ENCODE measurements at places on chromosomes 3 and 15.

GRCh38 chr3:71050166-71050537 is 533.4 kb downstream of the FOXP1 start:
- no peak for DNase-seq

DNA sequence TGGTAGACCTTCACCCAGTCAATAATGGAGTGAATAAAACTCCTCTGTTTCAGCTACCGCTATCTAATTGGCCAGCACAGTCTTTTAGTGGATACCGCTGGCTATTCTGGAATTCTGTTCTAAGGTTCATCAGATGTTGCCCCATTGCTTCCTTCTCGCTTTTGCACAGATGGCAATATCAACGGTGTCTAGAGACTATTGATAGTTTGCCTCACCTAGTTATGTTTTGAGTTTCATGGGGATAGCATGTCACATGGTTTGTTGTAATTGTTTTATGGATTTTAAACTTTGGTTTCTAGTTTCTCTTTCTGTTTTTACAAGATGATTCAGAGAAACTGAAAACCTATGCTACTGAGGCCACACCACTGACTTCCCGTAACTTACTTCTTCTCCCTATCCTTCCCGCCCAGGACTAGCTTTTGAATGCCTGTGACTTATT is 2.0 kb downstream of the XRN1 start:
- peak; percentile 80 for DNase-seq

DNA sequence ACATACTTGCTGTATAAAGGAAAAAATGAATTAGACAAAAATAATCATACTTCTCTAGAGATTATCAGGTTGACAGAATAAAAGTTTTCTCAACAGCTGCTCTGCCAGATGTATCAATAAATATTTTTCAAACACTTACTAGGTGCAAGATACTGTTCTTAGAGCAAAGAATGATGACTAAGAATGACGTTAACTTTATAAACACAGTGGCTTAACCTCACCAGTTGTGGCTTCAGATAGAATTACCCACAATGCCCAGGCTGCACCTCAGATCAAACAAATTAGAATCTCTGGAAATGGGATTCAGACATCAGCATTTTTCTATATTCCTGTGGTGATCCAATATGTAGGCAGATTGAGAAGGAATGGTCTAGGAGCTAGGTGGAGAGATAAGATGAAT is 422.4 kb upstream of the ATP11B start:
- DNase-seq, result no peak

DNA sequence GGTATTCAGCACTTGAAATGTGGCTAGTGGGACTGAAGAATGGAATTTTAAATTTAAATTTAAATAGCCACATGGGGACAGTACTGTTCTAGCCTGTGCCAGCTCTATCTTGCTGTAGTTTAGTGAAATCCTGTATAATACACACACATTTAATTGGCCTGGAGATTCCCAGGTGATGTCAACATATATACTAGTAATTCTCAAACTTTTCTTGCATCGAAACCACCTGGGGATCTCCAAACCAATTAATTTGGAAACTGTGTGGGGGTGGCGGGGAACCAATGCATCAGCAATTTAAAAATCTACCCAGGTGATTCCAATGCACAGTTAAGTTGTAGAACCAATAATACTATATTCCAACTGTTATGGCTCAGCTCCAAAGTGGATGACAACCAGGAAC is 228.9 kb upstream of the MRPL3 start:
- peak; percentile 63 for DNase-seq

- no peak for DNase-seq
Observed at GRCh38 chr3:153252963-153253362, 90.9 kb downstream of the RAP2B start.

DNA sequence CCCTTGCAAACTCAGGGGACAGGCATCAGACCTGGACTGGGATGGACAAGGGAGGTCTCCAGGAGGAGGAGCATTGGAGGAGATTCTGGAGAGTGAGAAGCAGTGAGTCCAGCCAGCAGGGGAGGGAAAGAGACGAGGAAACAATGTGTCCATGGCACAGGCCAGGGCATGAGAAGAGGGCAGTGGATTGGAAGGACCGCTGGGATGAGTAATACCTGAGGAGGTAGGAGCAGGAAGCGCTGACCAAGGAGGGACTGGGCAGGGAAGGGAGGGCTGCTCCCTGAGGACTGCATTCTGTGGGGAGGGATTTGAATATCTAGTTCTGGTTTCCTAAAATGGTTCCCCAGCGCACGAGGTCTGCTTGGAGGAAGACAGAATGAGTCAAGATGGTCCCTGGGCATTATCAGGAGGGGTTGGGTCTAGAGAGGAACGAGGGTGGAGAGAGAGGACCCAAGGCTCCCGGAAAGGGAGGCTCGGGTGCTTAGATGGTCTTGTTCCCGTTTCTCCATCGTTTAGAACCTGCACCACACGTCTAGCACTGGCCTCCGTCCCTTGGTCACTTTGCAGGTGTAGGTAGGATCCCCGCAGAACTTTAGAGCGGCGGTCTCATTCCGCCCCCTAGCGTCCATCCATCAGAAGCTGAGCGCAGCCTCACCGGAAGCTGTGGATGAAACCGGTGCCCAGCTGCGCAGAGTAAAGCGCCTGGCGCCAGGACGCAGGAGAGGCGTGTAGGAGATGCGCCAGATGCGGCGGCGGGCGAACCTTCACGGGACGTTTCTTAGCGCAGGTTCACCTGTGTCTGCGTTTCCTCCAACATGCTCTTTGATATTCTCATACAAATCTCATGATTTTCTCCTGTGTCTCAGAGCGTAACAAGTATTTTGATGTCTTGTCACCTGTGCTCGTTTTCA is 190.7 kb upstream of the NDN start:
- DNase-seq, result peak; percentile 62

GRCh38 chr3:185297867-185298266 is 44.0 kb upstream of the EHHADH start:
- no peak for DNase-seq

DNA sequence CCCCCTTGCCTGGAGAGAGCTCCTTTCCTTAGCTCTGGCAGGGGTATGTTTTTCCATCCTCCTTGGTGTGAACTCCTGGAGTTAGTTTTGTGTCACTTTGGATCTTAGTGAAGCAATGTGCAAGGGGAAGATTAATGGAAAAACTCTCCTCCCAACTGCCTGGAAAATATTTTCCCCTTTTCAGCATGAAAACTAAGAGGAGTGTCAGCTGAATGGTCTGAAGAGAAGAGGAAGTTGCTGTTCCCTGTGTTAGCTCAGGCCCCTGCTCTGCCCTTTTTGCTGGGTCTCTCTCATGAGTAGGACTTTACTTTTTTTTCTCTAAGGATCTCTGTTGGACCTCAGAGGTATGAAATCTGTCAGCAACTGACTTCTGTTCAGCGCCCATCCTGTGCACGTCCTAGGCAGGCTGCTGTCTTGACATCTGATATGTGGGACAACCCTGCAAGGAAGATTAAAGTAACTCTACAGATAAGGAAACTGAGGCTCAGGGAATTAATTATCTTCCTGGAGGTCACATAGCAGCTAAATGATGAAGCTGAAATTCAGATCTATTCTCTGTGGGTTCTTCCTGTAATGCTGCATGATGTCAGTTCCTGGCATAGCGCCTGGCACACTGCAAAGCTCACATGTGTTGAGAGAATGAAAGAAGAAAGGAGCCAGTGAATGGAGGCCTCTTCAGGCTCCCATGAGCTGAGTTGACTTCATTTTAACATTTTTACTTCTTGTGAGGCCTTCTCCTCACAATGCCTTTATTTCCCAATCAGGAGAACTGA is 109.7 kb upstream of the GALNT15 start:
- DNase-seq, result no peak

DNA sequence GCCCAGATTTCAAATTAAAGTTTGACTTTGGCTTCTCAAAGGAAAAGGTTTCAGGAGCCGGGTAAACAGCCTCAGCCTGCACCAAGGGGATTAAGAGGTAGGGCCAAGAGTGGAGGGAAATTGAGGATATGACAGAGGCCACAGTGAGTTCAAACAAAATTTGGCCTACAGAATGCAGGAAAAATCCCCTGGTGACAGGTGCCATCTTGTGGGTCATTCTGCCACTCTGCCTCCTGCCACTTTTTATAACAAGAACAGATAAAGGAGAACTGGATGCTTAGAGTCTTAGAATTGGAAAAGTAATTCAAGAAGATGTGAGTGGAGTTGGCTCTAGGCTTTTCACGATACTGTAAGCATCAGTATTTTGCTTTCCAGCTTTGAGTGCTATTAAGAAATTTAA is 253.2 kb downstream of the NR2F2 start:
- DNase-seq, result no peak

GRCh38 chr3:63467392-63467791 is 185.1 kb upstream of the SNTN start:
- no peak for DNase-seq

GRCh38 chr3:118641608-118642007 is 393.0 kb downstream of the IGSF11 start:
- DNase-seq, result no peak

- no peak for DNase-seq
Observed at GRCh38 chr15:72933976-72934375, 118.3 kb upstream of the NEO1 start.

DNA sequence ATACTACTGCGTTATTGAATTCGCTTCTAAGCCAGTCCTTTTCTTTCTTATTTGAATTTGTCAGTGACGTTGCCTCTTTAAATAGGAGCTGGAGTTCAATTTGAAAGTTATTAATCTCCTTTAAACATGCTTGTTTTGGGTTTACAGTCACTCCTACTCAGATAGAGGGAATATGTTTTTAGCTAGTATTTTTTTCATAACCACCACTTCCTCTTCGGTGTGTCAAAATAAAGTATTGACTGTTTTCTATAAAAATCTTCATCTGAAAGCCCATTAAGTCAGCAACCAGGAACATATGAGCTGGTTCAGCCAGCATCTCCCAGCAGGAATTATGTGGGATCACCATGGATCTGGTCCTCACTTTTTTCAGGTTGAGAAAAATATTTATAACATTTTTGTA is 772.9 kb downstream of the DIPK2A start:
- DNase-seq, result no peak

GRCh38 chr3:29381595-29381994 is 100.7 kb downstream of the RBMS3 start:
- no peak for DNase-seq

GRCh38 chr15:59138243-59138642 is 33.3 kb downstream of the CCNB2 start:
- DNase-seq, result peak; percentile 68

DNA sequence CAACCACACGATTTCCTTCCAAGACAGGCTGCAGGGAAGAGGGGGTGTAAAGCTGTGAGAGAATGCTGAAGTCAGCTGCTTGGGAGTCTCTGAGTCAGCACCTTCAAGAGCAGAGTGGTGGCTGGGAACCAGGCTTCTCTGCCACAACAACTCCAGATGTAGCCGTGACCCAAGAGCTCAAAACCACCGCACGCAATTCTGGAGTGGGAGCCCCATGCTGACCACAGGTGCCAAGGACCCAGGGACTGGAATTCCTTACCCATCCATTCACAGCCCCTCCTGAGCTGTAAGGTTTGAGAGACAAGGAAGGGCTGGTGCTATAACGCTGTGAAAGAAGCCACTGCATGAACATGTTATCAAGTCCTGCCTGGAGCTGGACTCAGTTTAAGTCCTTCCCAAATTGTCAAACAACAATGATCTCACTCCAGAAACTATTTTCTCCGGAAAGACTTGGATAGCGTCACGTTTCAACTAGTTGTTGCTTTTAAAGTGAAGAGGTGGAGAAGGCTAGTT is 61.4 kb downstream of the UMPS start:
- DNase-seq, result peak; percentile 16

GRCh38 chr15:67758619-67759300 is 66.5 kb upstream of the SKOR1 start:
- DNase-seq, result no peak

DNA sequence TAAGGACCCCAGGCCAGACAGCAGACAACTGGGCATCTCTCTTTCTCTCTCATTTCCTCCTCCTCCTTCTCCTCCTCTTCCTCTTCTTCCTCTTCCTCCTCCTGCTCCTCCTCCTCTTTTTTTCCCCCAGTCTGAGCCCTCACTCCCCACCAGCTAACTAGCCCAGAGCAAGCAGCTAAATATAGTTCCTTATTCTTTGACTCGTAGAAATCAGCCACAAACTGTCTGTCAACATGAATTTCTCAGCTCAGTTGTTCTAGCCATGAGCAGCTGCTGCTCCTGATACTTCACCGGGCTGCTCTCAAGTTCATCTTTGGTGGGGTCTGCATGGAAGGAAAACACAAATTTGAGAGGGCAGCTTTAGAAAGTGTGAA is 19.2 kb upstream of the LOXL1 start:
- no peak for DNase-seq

GRCh38 chr3:131518680-131519079 is 15.9 kb upstream of the MRPL3 start:
- DNase-seq, result no peak

DNA sequence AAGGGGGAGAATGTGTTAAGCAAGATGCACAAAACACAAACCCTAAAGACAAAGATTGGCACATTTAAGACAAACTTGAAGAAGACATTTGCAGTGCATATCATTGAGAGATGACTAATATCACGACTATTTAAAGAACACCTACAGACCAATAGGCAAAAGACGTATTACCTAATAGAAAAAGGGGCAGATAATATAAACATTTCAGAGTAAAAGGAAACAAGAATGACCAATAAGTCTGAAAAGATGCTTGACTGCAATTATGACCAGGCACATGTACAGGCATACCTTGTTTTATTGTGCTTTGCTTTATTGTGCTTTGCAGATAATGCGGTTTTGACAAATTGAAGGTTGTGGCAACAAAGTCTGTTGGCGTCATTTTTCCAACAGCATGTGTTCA is 4.9 kb downstream of the HACD3 start:
- DNase-seq, result no peak

DNA sequence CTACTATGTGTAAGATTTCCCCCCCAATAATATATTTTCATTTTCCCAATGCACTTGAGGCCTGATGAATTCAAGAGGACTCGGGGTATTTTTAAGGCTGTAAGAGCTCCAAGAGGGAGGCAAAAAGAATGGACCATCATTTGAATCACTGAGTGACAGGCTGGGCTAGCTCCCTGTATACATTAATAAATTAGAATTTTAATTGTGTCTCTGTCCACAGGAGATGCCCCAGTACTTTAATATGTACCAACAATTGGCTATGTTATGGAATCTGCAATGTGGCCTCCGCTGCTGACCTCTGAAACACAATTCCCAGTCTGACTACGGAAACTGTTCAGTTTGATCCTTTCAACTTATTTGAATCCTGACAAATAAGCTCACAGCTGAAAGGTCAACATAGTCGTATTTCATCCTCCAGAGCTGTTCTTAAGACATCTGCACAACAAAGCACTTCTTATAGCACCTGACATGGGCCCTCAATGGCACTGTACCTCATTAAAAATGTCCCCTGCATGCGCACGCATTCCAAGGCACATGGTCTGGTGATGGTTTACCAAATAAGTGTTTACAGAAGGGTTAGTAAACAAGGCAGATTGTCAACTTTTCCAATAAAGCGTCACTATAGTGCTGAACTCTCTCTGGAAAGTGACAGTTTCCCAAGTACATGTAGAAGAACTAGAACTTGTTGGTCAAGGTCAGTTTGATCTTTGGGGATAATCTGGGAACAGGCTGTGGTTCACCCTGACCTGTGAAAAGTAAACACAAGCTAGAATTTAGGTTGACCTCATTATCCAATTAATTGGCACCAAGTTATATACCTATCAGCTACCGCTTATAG is 472.9 kb downstream of the FOXP1 start:
- DNase-seq, result no peak

- DNase-seq, result no peak
Observed at GRCh38 chr3:178059119-178059518, 477.1 kb upstream of the KCNMB2 start.

GRCh38 chr3:129475863-129476262 is 35.8 kb downstream of the IFT122 start:
- DNase-seq, result no peak

- DNase-seq, result no peak
Observed at GRCh38 chr3:52535411-52536111, 844 bp upstream of the UQCC5 start.
